CD4-positive, alpha-beta memory T cell (primary cell): ENCODE measurements at places on chromosomes 6 and 20. TPM values are rescaled to one million over a fixed set of nuclear protein-coding genes. Genes with fewer than 3 reads are reported as not detected.

Gene MEP1A
- total RNA-seq = not detected

Gene RIMS1
- total RNA-seq = not detected

Gene PAK5
- total RNA-seq = not detected

Gene SIRPD
- not detected for total RNA-seq

Gene EMILIN3
- not detected for total RNA-seq

Gene TTK
- total RNA-seq = 0.87 TPM

Gene EYS
- not detected for total RNA-seq

Gene NNAT
- total RNA-seq = not detected

Gene POPDC3
- total RNA-seq = not detected

Gene LPA
- total RNA-seq = not detected

Gene FAM50B
- total RNA-seq = 15.0 TPM

Gene GUCA1A
- not detected for total RNA-seq

Gene TREM2
- total RNA-seq = 4.0 TPM

Gene SLC13A3
- not detected for total RNA-seq

Gene SIM1
- total RNA-seq = not detected
